ENCODE measurements at places on chromosomes 2 and 18.

DNA sequence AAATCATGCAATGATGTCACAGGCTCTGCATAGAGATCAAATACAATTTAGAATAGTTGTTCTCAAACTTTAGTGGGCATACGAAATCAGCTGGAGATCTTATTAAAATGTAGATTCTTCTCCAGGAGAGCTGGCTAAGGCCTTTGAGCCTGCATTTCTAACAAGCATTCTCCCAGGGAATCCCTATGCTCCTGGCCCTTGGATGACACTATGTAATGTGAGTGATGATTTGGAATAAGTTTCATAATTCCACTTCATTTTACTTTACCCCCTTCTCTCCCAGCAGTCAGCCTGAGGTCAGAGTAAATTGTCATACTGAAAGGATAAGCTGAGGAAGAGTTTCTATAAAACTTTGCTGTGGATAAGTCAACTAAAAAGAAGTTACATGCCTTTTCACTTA is 189.1 kb downstream of the UBE2E3 start:
- no peak for DNase-seq

DNA sequence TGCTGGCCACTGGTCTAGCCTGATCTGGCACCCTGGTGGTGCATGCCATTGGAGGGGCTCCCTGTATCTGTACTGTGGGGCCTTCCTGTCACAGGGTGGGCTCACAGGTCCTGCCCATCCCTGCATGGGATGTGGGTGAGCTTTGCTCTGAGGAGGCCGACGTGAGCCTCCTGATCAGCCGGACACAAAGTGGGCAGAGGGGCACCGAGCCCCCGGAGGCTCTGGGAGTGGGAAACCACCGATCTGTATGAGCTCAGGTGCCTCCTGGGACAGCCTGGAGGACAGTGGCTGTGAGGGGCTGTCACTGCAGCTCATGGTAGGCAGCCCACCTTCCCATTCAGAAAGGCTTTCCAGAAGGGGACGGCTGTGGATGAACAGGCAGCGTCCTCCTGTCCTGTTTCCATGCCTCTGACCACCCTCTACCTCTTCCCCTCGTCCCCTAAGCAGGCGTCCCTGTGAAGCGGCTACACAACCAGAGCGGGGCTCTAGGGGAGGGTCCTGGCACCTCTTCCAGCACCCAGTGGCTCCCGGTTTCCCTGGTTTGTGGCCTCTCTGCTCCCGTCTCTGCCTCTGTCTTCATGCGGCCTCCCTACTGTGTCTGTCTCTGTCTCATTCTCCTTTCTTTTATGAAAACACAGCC is 112.5 kb upstream of the OTOS start:
- no peak for DNase-seq

DNA sequence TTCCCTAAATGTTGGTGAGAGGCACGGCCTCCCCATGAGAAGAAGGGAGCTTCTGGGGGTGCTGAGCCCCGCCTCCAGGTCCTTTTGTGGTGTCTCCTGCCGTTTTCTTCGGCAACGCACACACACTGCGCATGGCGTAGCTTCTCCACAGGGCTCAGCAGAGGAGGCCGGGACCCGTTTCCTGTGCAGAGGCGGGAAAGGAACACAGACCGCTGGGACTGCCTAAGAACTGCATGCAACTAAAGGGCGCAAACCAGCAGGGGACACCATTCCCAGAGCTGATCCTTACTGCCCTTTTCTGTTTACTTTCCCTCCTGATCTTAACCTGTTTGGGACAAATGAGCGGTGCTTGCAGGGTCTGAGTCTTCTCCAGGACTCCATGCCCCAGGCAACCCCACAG is 90.3 kb upstream of the CAPN13 start:
- DNase-seq, result no peak

GRCh38 chr2:166148500-166149400 is 20.9 kb upstream of the SCN1A start:
- no peak for DNase-seq

- no peak for DNase-seq
Measured at GRCh38 chr18:12595571-12596255, 62.2 kb downstream of the SPIRE1 start.

DNA sequence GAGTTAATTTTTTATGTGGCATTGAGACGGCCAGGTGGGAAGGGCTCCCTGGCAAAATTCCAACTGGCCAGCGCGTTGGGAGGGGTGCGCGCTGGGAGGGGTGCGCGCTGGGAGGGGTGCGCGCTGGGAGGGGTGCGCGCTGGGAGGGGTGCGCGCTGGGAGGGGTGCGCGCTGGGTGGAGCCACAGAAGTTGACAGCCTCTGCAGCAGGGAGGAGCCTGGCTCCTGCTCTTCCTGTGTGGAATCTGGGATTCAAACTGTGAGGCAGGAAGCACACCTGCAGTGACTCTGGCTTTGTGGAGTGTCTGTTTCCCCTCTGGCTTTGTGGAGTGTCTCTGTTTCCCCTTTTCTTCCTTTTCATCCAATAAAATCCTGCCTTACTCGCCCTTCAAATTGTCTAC is 147.9 kb upstream of the CBLN2 start:
- no peak for DNase-seq

GRCh38 chr2:125642032-125642431 is 1013.9 kb upstream of the GYPC start:
- no peak for DNase-seq

DNA sequence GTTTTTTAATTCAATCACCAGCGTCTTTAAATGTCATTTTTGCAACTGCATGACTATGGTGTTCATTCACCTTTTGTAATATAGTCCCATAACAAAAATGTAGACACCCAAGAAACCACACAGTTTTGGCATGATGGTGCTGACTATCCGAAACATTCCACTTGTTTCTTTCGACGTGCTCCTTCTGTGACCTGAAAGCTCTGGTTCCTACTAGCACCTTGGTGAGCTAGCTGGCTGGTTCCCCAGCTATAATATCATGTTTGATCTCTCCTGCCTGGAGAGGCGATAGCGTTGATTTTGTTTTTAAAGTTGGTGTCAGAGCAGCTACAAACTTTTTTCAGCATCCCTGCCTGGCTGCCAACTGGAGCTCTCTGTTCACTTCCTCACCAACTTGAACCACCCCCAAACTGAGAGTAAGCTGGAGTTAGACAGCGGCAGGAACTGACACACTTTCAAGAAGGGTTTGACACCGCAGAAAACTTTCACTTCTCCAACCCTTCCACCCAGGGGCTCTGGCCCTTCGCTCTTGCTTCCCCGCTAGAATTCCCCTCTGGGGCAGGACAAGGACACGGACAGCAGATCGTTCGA is 1.1 kb downstream of the ATAD2B start:
- DNase-seq, result peak; percentile 56

DNA sequence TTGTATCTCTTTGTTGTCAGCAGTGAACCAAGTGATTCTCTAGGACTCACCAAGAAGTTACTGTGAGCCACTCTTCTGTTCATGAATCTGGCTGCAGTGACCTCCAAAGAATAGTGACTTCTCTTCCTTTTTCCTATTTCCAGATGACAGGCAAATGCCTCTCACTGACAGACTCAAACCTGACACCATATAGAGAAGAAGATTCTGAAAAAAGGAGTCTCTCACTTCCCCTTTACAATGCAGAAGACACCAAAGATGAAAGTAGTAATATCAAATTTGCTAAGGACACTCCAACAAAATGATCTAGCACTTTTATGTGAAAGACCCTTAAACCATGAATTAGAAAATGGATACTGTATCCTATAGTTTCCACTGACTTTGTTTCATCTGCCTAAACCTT is 44.4 kb upstream of the SETBP1 start:
- DNase-seq, result no peak

All from activated T-cell treated with anti-CD3 and anti-CD28 coated beads, Interleukin-2, amount 50 U/mL, for 1 hour (primary cell).